ENCODE measurements at places on chromosomes 7 and 10. TPM values are rescaled to one million over a fixed set of nuclear protein-coding genes. Genes with fewer than 3 reads are reported as not detected.

Gene ACHE
- total RNA-seq: 1.3 TPM

Gene NUTM2B
- not detected for total RNA-seq

Gene ARPC1A
- 114 TPM for total RNA-seq

Gene PTPN20
- 7.5 TPM for total RNA-seq

Gene DNAJC1
- 37.6 TPM for total RNA-seq

Gene ENTPD1
- total RNA-seq: 34.5 TPM

DNA sequence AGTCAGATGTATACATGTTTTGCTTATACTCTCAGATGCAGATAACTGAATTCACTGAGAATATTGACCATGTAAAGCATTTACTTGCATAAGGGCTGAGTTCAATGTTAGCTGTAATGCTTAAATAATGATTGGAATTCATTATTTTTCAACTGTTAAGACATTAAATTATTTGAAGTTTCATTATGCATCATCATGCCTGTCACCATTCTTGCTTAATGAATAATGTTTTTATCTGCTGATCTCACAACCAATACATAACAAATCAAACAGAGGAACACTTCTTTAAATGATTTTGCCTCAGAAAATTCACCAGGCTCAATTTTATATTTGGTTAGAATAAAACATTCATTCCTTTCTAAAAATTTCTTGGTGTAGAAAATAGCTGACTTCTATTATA, 233.4 kb downstream of the GPR37 start:
- H3K27ac ChIP-seq: no peak overlapping the region
- H3K4me3 ChIP-seq: no peak overlapping the region
- H3K27me3 ChIP-seq: no peaks in the 10 kb centered on the region
- no peaks in the 10 kb centered on the region for H3K36me3 ChIP-seq
- no peak for DNase-seq

GRCh38 chr10:58675321-58675720, 162.6 kb downstream of the BICC1 start:
- DNase-seq: no peak
- no peaks in the 10 kb centered on the region for H3K4me1 ChIP-seq
- H3K4me3 ChIP-seq: no peak overlapping the region
- no peaks in the 10 kb centered on the region for H3K27me3 ChIP-seq
- no peaks in the 10 kb centered on the region for H3K36me3 ChIP-seq

- no peak overlapping the region for H3K4me3 ChIP-seq
- H3K27ac ChIP-seq: no peak overlapping the region
- no peak for DNase-seq
- H3K36me3 ChIP-seq: no peaks in the 10 kb centered on the region
- no peaks in the 10 kb centered on the region for H3K4me1 ChIP-seq
Observed at GRCh38 chr10:9577746-9578145, 1439.9 kb upstream of the CELF2 start.

GRCh38 chr10:50805981-50806622, 66.4 kb downstream of the ASAH2B start:
- H3K4me1 ChIP-seq: no peaks in the 10 kb centered on the region
- no peak for DNase-seq
- no peak overlapping the region for H3K27ac ChIP-seq
- no peaks in the 10 kb centered on the region for H3K36me3 ChIP-seq
- H3K27me3 ChIP-seq: no peaks in the 10 kb centered on the region
- no peak overlapping the region for H3K4me3 ChIP-seq

DNA sequence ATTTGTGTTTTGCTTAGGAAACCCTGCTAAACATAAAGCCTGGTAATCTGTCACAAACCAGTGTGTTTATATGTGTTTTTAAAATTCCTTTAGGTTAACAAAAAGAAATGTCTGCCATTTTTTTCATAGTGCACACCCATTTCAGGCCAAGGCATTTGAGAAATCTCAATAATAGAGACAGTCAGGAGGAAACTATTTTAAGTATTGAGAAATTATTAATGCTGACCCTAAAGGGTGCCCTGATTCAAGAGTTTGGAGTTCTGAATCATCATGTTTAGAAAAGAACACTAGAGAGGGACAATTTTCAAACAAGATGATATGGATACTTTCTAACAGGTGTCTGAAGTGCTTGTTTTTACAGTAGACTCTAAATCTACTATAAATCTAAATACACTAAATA, 28.7 kb downstream of the MALRD1 start:
- no peak for DNase-seq
- no peaks in the 10 kb centered on the region for H3K36me3 ChIP-seq
- H3K4me1 ChIP-seq: no peaks in the 10 kb centered on the region
- no peak overlapping the region for H3K27ac ChIP-seq

- DNase-seq: no peak
- no peak overlapping the region for H3K27ac ChIP-seq
- no peaks in the 10 kb centered on the region for H3K36me3 ChIP-seq
- H3K4me3 ChIP-seq: no peak overlapping the region
- H3K27me3 ChIP-seq: no peaks in the 10 kb centered on the region
Observed at GRCh38 chr10:126016156-126016805, 119.9 kb downstream of the FANK1 start.

DNA sequence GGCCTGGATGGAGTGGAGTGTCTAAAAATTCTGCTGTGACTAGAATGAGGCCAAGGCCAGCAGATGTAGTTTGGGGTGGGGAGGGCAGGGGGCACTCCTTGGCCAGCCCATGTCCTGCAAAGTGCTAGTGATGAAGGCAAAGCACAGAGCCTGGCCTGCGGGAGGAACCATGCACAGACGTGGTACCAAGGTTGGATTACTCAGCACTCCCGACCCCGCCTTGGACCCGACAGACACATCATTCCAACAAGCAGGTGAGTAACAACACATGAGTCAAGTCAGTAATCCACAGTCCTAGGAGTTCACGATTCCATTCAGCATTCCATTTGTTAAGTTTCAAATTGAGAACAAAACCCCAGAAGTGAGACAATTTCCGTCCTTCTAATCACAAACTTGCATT, 317.3 kb downstream of the TCERG1L start:
- H3K27ac ChIP-seq: no peak overlapping the region
- no peaks in the 10 kb centered on the region for H3K36me3 ChIP-seq
- peaks cover 12% of the 10 kb centered on the region for H3K4me1 ChIP-seq
- no peak overlapping the region for H3K4me3 ChIP-seq
- DNase-seq: no peak
- H3K27me3 ChIP-seq: no peaks in the 10 kb centered on the region

GRCh38 chr10:54559498-54559897, 241.5 kb downstream of the PCDH15 start:
- H3K27ac ChIP-seq: no peak overlapping the region
- H3K27me3 ChIP-seq: no peaks in the 10 kb centered on the region
- H3K4me1 ChIP-seq: no peaks in the 10 kb centered on the region

- no peak for DNase-seq
- no peak overlapping the region for H3K4me3 ChIP-seq
- peak overlapping the region; percentile 36 for H3K27ac ChIP-seq
- H3K27me3 ChIP-seq: no peaks in the 10 kb centered on the region
Observed at GRCh38 chr7:133429371-133429770, 176.5 kb downstream of the EXOC4 start.

- no peak for DNase-seq
- H3K4me1 ChIP-seq: no peaks in the 10 kb centered on the region
- H3K27me3 ChIP-seq: no peaks in the 10 kb centered on the region
- no peak overlapping the region for H3K27ac ChIP-seq
Observed at GRCh38 chr7:44667190-44667589, 60.8 kb downstream of the OGDH start.

GRCh38 chr10:79361726-79362397, 14.6 kb downstream of the PPIF start:
- H3K27ac ChIP-seq: no peak overlapping the region
- peaks cover 8% of the 10 kb centered on the region for H3K4me1 ChIP-seq
- no peak overlapping the region for H3K4me3 ChIP-seq
- peaks cover 10% of the 10 kb centered on the region for H3K36me3 ChIP-seq
- DNase-seq: no peak

DNA sequence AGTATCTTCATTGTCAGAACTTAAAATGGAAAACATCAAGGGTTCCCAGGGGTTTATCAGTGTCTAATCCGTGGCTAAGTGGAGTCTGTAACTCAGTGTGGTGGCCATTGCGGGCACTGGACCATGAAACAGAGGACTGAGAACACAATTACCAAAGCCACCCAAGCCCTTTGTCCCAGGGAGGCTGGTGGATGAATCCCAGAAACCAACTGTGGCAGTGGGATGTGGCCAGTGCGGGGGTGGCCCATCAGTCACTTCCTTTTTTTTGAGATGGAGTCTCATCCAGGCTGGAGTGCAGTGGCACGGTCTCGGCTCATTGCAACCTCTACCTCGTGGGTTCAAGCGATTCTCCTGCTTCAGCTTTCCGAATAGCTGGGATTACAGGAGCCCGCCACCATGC, 61.8 kb downstream of the TACC2 start:
- peaks cover 26% of the 10 kb centered on the region for H3K36me3 ChIP-seq
- H3K4me3 ChIP-seq: no peak overlapping the region
- peak overlapping the region; percentile 78 for H3K27ac ChIP-seq
- DNase-seq: no peak
- no peaks in the 10 kb centered on the region for H3K27me3 ChIP-seq

DNA sequence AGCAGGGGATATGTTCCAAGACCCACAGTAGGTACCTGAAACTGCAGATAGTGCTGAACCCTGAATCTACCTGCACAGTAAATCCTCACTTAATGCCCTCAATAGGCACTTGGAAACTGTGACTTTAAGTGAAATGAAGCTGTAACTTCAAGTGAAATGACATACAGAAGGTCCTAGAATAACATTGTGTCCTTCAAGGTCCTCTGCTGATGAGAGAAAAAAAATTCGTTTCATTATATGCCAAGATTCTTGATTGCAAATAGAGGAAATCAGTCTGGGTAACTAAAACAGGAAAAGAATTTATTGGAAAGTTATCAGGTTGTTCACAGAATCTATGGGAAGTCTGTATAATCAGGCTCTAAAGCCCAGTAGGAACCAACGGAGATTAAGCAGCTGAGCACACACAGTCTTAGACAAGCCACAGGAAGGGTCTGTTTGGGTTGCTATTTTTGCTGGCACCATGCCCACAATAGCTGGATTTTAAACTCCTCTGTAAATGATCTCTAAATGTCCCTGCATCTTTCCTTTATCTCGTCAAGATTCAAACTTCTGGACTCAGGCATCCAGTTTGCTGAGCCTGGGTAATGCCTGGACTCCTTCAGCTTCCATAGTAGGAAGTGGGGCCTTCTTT, 57.5 kb downstream of the EXOC4 start:
- DNase-seq: no peak
- peaks cover 46% of the 10 kb centered on the region for H3K36me3 ChIP-seq
- H3K27me3 ChIP-seq: no peaks in the 10 kb centered on the region
- H3K4me3 ChIP-seq: no peak overlapping the region

DNA sequence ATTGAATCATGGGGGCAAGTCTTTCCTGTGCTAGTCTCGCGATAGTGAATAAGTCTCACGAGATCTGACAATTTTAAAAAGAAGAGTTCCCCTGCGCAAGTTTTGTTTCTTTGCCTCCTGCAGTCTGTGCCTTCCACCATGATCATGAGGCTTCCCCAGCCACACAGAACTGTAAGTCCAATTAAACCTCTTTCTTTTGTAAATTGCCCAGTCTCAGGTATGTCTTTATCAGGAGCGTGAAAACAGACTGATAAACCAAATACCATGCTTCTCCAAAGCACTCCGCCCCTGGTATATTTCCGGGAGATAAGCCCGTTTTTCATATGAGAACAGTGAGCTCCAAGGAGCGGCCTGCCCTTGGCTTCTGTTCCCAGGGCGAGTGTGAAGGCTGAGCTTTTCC, 118.9 kb downstream of the EVX1 start:
- DNase-seq: no peak
- H3K27me3 ChIP-seq: no peaks in the 10 kb centered on the region
- H3K27ac ChIP-seq: no peak overlapping the region
- H3K4me1 ChIP-seq: peaks cover 9% of the 10 kb centered on the region

DNA sequence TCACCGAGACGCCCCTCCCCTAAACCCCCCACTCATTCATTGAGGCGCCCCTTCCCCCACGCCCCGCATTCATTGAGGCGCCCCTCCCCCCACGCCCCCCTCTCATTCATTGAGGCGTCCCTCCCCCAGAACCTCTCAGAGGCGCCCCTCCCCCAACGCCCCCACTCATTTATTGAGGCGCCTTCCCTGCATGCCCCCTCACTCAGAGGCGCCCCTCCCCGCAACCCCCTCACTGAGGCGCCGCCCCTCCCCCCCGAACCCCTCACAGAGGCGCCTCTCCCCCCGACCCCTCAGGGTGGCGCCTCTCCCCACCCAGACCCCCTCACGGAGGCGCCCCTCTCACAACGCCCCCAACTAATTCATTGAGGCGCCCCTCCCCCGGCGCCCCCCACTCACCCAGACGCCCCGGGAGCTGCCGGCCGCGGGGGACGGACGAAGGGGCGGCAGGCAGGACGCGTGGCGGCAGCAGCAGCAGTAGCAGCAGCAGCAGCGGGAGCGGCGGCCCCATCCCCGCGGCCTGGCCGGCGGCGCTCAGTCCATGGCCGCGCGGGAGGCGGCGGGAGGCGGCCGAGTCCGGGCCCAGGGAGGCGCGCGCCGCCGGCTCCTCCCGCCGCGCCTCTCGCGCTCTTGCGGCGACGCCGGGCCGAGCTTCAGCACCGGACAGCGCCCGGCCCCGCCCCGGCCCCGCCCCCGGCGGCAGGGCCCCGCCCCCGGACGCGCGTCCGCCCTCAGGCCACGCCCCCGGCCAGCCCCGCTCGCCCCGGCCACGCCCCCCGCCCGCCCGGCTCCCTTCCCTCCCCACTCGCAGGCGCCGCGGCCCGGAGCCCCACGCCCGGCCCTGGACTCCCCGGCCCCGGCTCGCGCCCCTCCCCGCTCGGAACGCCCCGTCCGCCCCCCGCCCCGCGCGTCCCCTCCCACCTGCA, at the start of gene PTPRN2:
Gene PTPRN2, minus strand, starts transcription at position 662 of the 923 bp plus-strand sequence.
- H3K36me3 ChIP-seq: no peaks in the 10 kb centered on the region
- no peak within 1 kb of the TSS for H3K27ac ChIP-seq
- peak within 1 kb of the TSS; percentile 59 for H3K4me3 ChIP-seq
- peaks cover 77% of the 10 kb centered on the region for H3K27me3 ChIP-seq
- no peak for DNase-seq

GRCh38 chr10:95389982-95390381, 99.2 kb upstream of the PDLIM1 start:
- peak overlapping the region; percentile 57 for H3K27ac ChIP-seq
- DNase-seq: no peak
- no peaks in the 10 kb centered on the region for H3K27me3 ChIP-seq
- no peaks in the 10 kb centered on the region for H3K36me3 ChIP-seq
- no peak overlapping the region for H3K4me3 ChIP-seq

GRCh38 chr7:50502947-50503346, 52.8 kb upstream of the FIGNL1 start:
- H3K36me3 ChIP-seq: no peaks in the 10 kb centered on the region
- DNase-seq: no peak
